ENCODE measurements at places on chromosomes 7 and 10.

- no peak for DNase-seq
Measured at GRCh38 chr7:41501006-41501405, 201.9 kb downstream of the INHBA start.

DNA sequence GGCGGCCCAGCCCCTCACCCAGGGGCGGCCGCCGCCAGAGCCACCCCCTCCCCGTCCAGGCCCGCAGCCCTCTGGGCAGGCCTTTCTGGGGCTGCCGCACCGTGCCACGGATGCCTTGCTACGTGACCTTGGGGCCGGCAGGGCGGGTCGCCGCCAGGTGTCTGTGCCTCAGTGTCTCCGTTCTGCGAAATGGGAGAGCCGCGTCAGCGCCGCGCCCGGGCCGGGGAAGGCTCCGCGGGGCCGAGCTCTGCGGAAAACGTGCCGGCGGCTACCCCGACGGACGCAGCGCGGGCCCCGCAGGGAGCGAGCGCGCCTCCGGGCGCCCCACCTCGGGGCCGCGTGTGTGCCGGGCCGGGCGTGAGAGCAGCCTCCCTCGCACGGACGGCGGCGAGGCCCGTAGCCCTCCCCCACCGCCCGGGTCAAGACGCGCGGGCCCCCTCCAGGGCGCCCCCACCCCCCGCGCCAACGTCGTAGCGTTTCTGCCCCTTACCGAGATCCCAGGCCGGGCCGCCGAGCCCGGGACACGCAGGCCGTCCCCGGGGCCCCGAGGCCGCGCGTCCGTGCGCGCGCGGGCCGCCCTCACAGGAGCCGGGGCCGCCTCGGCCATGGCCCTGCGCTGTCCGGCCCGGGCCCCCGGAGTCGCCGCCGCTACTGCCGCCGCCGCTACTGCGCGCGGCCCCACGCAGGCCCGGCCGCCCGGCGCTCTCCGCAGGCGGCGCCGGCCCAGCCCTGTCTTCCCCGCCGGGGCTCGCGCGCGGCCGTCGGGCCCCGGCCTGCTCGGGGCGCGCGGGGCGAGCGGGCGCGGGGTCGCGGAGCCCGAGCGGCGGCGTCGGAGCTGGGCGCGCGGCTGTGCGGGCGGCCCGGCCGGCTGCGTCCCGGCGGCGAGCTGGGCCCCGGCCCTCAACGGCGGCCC, 1.1 kb downstream of the ZNF777 start:
- DNase-seq, result peak; percentile 30

DNA sequence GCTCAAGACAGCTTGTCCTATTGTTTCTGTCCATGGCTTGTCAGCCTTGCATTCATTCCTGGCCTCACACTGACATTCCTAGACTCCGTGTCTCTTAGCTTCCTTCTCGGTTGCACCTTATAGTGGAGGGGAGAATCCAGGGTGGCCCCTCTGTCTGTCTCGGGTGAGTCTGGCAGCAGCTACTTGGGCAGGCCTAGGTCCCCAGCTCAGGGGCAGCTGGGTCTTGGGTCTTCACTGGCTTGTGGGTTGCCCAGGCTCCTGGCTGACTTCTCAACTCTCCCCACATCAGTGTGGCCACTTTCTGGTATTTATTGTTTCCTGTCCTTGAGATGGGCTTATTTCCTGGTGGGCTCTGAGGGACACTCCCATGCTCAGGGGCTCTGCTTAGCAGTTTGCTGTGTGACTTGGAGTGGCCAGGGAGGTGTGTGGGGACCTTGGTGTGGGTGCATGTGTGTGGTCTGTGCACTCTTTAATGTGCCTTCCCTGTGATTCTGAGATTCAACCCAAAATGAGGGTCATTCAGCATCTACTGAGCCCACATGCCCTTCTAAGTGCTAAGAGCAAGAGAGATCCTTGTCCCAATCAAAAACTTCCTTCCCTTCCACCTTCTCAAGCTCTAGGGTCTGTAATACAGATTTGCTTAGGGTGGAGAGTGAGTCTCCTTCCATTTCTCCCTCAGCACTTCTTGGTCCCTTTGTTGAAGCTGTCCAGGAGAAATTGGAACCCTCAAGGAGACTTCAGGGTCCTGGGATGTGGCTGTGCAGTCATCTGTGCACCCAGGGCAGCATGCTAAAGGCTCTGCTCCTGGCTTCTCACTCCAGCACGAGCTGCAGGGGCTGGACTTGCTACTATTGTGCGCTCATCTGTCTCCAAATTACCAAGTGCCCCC, 20.1 kb downstream of the UPP1 start:
- DNase-seq, result no peak

GRCh38 chr7:135666846-135667245, 4.5 kb downstream of the STMP1 start:
- no peak for DNase-seq

GRCh38 chr7:4056552-4057288, 625.4 kb upstream of the FOXK1 start:
- no peak for DNase-seq

DNA sequence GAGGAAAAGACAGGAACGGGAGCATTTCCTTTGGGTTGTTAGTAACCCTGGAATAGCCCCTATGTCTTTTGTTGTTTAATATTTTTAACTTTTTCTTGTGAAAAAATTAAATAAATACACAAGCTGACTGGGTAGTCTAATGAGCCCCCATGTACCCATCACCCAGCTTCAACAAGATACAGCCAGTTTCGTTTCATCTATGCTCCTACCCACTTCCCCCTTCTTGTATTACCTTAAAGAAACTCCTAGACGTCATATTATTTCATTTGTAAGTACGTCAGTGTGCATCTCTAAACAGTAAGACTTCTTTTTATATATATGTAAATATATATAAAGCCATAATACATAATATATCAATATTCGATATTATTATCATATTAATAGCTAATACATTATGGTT, 42.8 kb upstream of the NUB1 start:
- no peak for DNase-seq

GRCh38 chr10:82409671-82410070, 534.7 kb downstream of the NRG3 start:
- no peak for DNase-seq

DNA sequence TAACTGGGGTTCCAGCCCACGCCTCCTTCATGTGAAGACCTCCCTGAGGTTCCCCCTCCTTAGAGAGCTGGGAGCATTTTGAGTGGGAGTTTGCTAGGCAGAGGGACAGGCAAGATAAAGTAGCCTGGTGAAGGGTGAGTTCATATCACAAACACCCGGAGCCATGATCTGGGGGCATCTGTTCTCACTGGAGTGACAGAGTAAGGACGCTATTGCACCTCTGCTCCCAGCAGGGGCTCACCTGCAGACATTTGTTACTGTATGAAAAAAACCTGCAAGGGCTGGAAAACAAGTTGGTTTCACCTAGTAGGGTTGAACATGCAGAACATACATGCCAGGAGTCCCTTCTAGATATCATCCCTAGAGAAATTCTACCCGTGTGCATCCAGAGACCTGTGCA, 88.4 kb downstream of the CARD11 start:
- DNase-seq, result no peak

DNA sequence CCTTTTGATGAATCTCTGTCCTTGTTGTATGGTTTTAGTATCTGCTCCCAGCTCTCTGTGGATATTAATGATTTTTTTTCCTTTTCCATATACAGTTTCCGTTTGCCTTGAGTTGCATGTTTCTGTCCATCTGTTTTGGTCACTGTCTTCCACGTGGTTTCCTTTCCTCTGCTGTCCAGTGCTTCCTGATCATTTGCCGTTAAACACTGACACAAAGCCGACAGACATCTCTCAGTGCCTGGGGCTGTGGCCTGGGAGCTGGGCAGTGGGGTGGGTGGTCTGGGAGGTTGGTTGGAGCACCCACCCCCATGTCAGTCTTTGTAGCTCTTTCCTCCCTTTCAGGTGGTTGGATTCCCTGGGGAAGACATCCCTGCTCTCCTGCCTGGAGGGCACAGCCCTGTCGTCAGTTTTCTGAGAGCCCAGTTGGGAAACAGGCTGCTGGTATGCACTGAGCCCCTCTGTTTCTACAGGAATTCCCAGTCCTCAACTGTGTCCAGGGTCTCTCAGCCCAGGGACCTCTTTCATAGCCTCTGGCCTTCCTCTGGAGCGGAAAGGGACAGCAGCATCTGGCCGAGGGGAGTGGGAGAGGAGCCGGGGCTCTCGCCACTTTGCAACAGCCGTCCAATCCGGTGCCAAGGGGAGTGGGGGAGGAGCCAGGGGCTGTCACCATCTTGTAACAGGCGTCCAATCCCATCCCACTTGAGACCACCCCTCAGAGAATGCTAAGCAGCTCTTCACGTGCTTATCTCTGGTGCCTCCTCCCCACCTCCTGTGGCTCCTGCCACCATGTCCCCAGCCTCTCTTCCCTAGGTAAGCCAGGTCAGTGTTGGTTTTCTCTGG, 26.7 kb upstream of the MKI67 start:
- no peak for DNase-seq

GRCh38 chr10:63210611-63211196, 77.6 kb downstream of the NRBF2 start:
- no peak for DNase-seq

DNA sequence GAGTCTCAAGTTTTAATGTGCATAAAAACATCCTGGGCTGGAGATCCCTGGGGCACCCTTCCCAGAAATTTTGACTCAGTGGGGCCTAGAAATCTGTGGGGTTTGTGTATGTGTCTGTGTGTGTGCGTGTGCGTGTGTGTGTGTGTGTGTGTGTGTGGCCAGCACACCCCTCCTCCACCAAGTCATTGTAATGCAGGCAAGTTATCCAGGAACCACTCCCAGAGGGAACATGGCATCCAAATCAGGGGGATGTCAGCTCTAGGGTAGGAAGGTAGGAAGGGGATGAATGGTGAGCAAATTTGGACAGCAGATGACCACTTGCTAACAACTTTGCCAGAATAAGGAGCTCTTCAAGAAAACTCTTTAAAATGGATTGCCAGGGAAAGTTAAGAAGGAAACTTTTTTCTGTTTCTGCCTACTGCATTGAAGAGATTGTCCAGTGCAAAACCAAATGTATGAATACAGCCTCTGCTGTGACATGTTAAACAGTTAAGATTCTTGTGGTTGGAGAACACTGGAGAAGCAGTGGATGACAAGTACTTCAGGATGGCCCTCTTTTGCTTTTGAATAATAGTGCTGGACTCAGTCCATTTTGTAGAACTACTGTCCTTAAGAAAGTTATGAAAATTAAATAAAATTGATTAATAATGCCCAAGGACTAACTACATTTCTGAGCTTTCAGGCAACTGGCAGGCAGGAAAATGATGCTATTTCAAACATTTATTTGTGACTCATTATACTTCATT, 12.3 kb downstream of the STAMBPL1 start:
- DNase-seq, result no peak

GRCh38 chr10:27861781-27862180, 116.2 kb upstream of the MKX start:
- DNase-seq, result no peak

- no peak for DNase-seq
Measured at GRCh38 chr10:44715136-44715535, 196.0 kb upstream of the TMEM72 start.

DNA sequence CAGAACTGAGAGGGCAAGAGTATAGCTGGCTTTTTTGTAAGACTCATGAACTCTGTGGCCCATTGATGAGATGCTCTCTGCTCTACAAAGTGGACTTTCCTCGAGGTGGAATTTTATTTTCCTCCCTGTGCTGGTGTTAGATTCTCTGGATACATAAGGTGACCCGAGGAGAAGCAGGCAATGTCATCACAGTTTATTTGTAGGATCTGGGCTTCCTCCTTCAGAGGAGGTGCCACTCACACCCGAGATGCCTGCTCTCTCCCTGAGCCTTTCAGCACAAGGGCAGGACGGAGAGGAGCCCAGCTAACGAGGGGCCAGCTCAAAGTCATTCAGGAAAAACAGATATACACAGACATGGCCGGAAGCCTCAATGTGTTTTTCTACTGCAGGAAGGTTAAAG, 103.0 kb downstream of the KIAA1217 start:
- DNase-seq, result no peak

DNA sequence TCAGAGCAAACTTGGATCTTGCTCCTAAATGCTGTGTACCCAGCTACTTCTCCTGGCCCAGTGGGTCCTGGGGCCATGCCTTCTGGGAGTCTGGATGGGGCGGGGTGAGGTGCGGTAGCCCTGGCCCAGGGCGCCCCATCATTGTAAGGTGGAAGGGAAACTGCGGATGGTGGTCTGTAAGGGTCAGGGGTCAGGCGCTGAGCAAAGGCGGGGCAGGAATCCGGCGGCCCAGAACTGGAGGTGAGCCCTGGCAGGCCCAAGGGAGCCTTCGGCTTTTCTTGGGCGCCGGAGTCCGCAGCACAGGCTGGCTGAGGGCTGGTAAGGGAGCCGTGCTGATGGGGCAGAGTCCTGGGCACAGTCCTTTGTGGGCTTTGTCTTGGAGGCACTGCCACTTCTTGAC, 66.5 kb upstream of the CTBP2 start:
- no peak for DNase-seq

DNA sequence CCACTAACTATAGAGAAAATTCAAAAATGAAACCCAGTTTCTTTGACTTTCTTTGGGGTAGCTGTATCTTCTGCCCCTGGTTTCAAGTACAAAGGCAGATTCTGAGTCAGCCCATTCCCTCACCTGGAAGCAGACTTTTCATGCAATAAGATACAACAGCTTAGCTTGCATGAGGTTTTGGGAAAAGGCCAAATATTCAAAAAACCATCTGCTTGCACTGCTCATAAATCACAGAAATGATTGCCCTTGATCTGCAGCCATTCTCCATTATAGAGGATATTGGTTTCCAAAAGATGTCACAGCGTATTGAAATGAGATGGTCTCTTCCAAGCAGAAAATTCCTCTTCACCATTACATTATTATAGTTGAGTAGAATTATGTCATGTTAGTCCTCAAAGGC, 354.0 kb downstream of the PHF14 start:
- no peak for DNase-seq

DNA sequence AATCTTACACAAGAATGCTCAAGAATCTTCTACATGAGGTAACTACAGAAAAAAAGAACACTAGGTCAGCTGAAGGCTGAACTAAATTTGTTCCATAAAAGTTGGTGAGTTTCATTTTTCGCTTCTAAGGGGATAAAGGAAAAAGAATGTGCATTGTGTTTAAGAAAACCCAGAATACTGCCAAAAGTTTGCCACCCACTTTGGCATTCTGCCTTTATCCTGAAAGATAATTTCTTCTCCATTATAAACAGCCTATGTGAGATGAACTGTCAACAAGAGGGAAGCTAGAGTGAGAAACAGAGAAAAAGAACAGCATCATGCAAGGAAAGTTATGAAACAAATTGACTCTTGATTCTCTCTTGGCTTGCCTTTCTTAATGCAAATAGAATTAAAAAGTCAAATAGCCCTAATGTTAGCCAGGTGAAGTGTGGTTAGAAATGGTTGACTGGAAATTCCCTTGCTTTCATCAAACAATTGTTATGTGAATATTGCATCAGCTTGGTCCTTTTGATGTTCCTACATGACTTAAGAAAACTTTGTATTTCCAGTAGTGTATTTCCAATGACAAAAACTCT, 25.8 kb downstream of the STEAP1 start:
- no peak for DNase-seq

Measured in B cell (primary cell).